Activated T-helper 2 cell treated with anti-CD3 and anti-CD28 coated beads, Interferon-gamma antibody, Interleukin-2, Interleukin-4, amounts not matched to agents 10 μg/mL and 5 μg/mL and 100 μg/mL, durations not matched to agents 14 hours and 24 hours and 36 hours (primary cell): ENCODE measurements at places on chromosomes 7 and 10. TPM values are rescaled to one million over a fixed set of nuclear protein-coding genes. Genes with fewer than 3 reads are reported as not detected.
A peak's percentile ranks its signal among the peaks of the same experiment; 100 is the strongest.

The CAMK2B gene
- 1.9 and 2.1 TPM in 2 replicates for total RNA-seq

The RAB19 gene
- total RNA-seq, result 12.5 and 14.5 TPM in 2 replicates

The ELOVL3 gene
- not detected in 2 replicates for total RNA-seq

The SPDYE16 gene
- 0.14 and 0.30 TPM in 2 replicates for total RNA-seq

The VPS50 gene
- total RNA-seq, result 14.8 and 15.6 TPM in 2 replicates

The MMP21 gene
- 0.11 TPM in 2 replicates for total RNA-seq

The FAM221A gene
- total RNA-seq, result 6.2 and 6.7 TPM in 2 replicates

- H3K4me1 ChIP-seq, result no peaks in the 10 kb centered on the region
- no peak overlapping the region for H3K4me3 ChIP-seq
- no peak for DNase-seq
- no peaks in the 10 kb centered on the region for H3K27me3 ChIP-seq
- H3K27ac ChIP-seq, result no peak overlapping the region
Observed at GRCh38 chr7:97471491-97471890, 260.4 kb upstream of the TAC1 start.

- H3K27ac ChIP-seq, result no peak overlapping the region
- H3K27me3 ChIP-seq, result peaks cover 49% of the 10 kb centered on the region
- DNase-seq, result no peak
- peak overlapping the region; percentile 62 for H3K4me3 ChIP-seq
Observed at GRCh38 chr10:3652886-3653285, 132.1 kb downstream of the KLF6 start.

DNA sequence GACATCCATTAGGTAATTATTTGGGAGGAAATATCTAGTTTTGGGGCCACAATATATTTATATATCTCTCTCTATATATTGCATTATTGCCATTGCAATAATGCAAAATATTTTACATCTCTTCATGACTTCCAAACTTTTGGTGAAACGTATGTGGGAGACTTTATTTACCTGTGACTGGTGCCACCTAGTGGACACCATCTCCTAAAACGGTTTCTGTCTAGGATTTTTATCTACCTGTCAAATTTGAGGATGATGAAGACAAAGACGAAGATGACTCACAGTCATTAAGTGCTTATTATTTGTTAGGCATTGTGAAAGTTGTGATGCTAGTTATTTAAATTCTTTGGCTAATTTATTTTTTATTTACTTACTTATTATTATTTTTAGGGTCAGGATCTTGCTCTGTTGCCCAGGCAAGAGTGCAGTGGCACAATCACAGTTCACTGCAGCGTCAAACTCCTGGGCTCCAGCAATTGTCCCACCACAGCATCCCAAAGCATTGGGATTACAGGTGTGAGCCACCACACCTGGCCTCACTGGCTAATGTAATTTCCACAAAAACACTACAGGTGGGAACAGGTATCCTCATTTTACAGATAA, 18.7 kb upstream of the CBLL1 start:
- H3K27ac ChIP-seq, result no peak overlapping the region
- no peaks in the 10 kb centered on the region for H3K36me3 ChIP-seq
- no peak overlapping the region for H3K4me3 ChIP-seq
- peak; percentile 17 for DNase-seq
- no peaks in the 10 kb centered on the region for H3K4me1 ChIP-seq
- peaks cover 21% of the 10 kb centered on the region for H3K27me3 ChIP-seq

- no peak overlapping the region for H3K4me3 ChIP-seq
- H3K27me3 ChIP-seq, result no peaks in the 10 kb centered on the region
- DNase-seq, result no peak
Observed at GRCh38 chr10:103238506-103239252, 7.0 kb upstream of the RPEL1 start.

DNA sequence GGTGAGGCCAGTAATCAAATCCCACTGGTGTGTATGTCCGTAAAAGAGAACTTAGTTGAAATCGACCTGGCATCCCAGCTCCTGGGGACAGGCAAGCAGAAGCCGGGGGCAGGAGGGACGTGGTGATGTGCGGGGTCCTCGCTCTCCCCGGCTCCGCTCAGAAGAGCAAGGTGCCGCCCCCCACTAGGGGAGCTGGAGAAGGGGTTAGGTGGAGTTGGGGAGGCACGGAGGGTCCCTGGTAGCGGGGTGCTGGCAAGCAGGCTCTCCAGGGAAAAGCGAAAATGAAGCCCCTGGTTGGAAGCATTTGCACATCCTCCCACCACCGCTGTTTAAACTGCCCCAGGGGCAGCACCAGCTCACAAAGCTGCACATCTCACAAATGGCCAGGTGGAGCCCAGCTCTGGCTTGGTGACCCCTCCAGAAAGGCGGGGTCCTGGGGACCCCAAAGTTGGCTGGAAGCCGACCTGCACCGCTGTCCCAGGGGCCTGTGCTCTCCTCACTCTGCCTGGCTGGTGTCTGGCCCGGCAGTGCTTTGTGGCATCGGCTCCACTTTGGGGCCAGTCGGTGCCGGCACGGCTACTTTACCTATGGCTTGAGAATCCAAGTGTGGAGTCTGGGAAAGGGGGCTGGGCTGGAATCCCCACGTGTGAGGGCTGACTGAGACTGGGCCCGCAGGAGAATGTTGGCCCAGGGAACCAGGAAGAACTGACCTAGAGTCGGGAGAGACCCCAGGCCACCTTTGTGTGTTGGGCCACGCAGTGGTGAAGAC, 2.9 kb upstream of the CFAP46 start:
- H3K4me3 ChIP-seq, result no peak overlapping the region
- peaks cover 26% of the 10 kb centered on the region for H3K27me3 ChIP-seq
- H3K27ac ChIP-seq, result no peak overlapping the region
- H3K4me1 ChIP-seq, result peaks cover 3% of the 10 kb centered on the region
- no peak for DNase-seq

- no peaks in the 10 kb centered on the region for H3K36me3 ChIP-seq
- no peaks in the 10 kb centered on the region for H3K4me1 ChIP-seq
- no peak for DNase-seq
- H3K27me3 ChIP-seq, result peaks cover 7% of the 10 kb centered on the region
Observed at GRCh38 chr7:43392638-43393330, 190.1 kb upstream of the STK17A start.

DNA sequence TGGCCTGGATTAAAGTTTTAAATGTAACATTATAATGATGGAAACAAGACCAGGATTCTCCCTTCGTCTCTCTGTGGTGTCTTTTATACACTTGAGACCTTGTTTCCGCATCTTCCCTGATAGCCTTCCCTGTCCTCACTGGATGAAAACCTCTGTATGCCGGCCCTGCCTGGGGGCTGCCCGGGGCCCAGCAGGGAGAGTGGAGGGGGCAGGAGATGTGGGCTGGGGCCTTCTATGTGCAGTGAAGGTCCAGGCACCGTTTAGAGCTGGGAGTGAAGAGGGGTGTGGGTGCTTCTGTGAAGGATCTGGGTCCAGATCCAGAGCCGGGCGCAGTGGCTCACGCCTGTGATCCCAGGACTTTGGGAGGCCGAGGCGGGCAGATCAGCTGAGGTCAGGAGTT, 50.7 kb downstream of the UNCX start:
- no peaks in the 10 kb centered on the region for H3K27me3 ChIP-seq
- no peak overlapping the region for H3K27ac ChIP-seq
- no peak for DNase-seq

- H3K4me3 ChIP-seq, result no peak overlapping the region
- H3K27ac ChIP-seq, result no peak overlapping the region
- no peaks in the 10 kb centered on the region for H3K4me1 ChIP-seq
- DNase-seq, result no peak
- no peaks in the 10 kb centered on the region for H3K36me3 ChIP-seq
- no peaks in the 10 kb centered on the region for H3K27me3 ChIP-seq
Observed at GRCh38 chr7:11274074-11274473, 300.4 kb downstream of the PHF14 start.

- no peaks in the 10 kb centered on the region for H3K36me3 ChIP-seq
- H3K4me1 ChIP-seq, result peaks cover 13% of the 10 kb centered on the region
- H3K27me3 ChIP-seq, result no peaks in the 10 kb centered on the region
- DNase-seq, result no peak
Observed at GRCh38 chr10:101878869-101879268, 35.3 kb upstream of the KCNIP2 start.

- H3K27ac ChIP-seq, result no peak overlapping the region
- H3K27me3 ChIP-seq, result peaks cover 27% of the 10 kb centered on the region
- no peak for DNase-seq
- no peaks in the 10 kb centered on the region for H3K36me3 ChIP-seq
Observed at GRCh38 chr7:3408814-3409595, 108.0 kb downstream of the SDK1 start.

DNA sequence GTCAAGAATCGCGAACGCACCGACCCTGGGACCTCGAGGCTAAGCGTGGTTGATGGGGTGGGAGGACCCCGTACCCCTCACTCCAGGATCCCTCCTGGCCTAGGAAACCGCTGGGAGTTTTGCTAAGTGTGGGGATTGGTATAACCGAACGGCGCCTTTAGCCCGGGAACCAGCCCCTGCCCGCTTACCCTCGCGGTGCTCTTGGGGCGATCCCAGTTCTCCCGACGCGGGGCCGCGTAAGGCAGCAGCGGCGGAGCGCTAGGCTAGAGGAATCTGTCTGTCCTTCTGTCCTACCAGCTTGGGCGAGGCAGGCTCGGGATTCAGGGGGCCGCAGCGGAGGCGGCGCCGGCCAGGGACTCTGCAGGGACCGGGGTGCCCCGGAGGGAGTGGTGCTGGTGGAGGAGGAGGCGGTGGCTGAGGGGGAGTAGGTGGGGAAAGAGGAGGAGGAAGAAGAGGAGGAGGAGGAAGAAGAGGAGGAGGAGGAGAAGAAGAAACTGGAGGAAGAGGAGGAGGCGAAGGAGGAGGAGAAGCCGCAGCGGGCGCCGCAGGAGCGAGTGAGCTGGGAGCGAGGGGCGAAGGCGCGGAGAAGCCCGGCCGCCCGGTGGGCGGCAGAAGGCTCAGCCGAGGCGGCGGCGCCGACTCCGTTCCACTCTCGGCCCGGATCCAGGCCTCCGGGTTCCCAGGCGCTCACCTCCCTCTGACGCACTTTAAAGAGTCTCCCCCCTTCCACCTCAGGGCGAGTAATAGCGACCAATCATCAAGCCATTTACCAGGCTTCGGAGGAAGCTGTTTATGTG, 439 bp upstream of the EMX2 start:
- H3K27ac ChIP-seq, result no peak overlapping the region
- no peak for DNase-seq
- no peaks in the 10 kb centered on the region for H3K36me3 ChIP-seq
- H3K4me3 ChIP-seq, result no peak overlapping the region
- H3K27me3 ChIP-seq, result peaks cover 74% of the 10 kb centered on the region

- no peaks in the 10 kb centered on the region for H3K36me3 ChIP-seq
- no peak overlapping the region for H3K27ac ChIP-seq
- no peaks in the 10 kb centered on the region for H3K4me1 ChIP-seq
Observed at GRCh38 chr10:56269181-56269580, 91.9 kb downstream of the ZWINT start.

DNA sequence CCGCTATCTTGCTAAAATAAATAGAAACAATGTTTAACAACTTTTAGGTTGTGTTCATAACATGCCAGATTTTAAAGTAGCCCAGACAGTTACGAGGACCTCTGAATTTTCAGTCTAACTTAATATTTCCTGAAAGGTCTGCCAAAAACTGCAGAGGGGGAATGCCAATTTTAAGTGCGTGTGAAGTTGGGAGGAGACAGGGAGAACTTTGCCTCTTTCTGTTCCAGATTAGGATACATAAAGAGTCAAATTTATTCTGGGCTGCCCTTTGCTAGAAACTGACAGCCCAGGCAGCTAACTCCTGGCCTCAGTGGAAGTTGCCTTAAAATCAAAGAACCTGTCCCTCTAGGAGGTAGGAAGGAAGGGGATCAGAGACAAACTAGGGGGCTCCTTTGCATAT, 52.3 kb upstream of the PIP4K2A start:
- H3K27ac ChIP-seq, result no peak overlapping the region
- DNase-seq, result no peak
- peaks cover 4% of the 10 kb centered on the region for H3K27me3 ChIP-seq
- no peaks in the 10 kb centered on the region for H3K36me3 ChIP-seq
- no peak overlapping the region for H3K4me3 ChIP-seq
- no peaks in the 10 kb centered on the region for H3K4me1 ChIP-seq
